NCI-H1694 (cell line): ENCODE measurements at places on chromosomes 16 and 17.

GRCh38 chr16:2471653-2472487 is 773 bp downstream of the NTN3 start:
- DNase-seq, result no peak

GRCh38 chr17:78596871-78597764 is 19.9 kb upstream of the DNAH17 start:
- DNase-seq, result no peak

DNA sequence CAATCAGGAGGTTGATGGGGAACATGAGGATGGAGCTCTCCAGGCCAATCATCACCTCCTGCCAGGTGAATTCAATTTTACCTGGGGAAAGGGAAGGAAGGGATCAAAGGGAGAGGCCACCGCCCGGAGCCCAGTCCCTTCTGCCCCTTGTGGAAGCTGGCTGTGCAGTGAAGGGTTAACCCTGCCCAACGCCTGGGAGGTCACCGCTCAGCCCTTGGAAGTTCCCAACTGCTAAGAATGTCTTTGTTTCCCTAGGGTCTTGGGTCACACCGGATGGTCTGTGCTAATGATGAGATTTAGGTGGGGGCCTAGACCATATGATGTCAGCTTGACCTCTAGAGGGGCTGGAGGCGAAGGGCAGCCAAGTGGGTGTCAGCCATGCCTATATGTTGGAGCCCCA is 52.1 kb upstream of the GCSH start:
- no peak for DNase-seq

GRCh38 chr16:82700541-82701235 is 73.9 kb downstream of the CDH13 start:
- DNase-seq, result no peak

GRCh38 chr16:20910781-20911321 is 10.3 kb downstream of the LYRM1 start:
- DNase-seq, result no peak

DNA sequence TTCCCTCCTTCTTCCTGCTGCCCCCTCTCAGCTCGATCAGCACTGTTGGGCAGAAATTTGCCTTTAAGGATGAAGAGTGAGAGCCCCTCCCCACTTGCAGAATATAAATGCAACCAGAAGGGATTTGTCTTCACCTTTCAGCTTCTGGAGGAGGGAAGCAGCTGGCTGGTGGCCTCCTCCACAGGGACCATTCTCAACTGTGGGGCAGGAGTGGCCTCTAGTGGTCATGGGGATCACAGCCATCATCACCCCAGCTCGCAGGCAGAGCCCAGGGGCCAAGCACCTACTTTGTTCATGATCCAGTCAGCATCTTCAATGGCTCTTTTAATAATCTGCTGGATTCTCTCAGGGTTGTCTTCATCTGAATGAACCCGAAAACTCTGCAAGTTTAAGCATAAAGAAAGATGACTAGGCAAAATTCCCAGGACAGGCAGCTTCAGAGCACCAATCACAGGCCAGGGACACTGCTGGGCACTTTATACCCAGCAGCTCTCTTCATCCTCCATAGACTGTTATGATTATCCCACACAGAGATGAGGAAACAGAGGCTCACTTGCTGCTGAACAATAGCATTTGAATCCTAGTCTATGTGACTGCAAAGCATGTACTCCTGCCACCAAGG is 13.1 kb downstream of the LYRM9 start:
- DNase-seq, result peak; percentile 84

DNA sequence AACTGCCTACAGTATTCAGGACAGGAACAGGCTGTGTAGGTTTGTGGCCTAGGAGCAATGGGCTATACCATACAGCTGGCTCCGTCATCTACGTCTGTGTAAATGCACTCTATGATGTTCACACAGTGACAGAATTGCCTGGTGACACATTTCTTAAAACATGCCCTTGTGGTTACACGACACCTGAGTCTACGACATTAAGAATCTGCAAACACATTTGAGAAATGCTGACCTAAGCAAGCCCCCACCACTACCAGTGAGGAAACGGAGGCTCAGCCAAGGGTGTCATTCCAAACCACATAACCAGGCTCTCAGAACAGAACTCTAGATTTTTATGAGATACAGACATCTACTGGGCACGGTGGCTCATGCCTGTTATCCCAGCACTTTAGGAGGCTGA is 23.5 kb downstream of the USP36 start:
- no peak for DNase-seq

DNA sequence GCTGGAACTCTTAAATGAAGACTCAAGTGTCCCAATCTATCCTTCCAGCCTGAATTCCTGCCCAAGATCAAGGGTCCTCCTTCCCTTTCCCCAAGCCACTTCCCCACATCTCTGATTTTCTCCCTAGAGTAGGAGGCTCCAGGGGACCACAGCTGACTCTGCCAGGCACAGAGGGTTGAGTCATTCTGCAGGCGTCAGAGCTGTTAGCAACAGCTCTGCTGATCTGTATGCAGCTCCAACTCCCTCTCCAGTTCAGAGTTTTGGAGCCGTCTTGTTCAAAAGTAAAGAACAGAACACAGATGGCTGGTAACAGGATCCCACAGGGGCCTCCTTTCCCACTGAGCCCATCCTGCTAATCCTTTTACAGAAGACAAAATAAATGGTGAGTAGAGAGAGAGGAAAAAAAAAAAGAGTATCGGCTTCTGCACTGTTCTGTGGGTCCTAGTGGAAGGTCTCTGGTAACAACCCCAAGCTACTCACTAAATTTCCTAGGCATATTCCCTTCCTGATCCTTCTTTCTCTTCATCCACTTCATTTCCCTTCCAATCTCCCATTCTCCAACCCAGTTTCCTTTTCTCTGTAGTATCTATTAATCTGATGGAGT is 13.4 kb upstream of the TAOK1 start:
- peak; percentile 42 for DNase-seq

DNA sequence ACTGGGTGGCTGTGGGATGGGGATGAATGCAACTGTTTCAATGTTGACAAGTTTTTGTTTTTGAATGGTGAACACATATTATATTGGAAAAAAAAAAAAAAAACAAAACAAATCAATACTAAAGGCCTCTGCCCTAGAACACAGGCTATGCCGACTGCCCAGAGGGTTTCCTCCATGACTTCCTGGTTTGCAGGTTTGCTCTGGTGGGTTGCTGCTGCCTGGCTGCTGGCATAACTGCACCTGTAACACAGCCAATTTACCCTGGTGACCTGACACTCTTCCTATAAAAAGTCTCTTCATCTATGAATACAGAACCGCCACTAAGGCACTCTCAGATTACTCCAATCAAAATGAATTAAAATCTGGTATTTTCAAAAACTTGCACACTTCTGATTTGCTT is 10.4 kb downstream of the GLYR1 start:
- no peak for DNase-seq

GRCh38 chr16:6749698-6750097 is 582.9 kb upstream of the RBFOX1 start:
- DNase-seq, result no peak

DNA sequence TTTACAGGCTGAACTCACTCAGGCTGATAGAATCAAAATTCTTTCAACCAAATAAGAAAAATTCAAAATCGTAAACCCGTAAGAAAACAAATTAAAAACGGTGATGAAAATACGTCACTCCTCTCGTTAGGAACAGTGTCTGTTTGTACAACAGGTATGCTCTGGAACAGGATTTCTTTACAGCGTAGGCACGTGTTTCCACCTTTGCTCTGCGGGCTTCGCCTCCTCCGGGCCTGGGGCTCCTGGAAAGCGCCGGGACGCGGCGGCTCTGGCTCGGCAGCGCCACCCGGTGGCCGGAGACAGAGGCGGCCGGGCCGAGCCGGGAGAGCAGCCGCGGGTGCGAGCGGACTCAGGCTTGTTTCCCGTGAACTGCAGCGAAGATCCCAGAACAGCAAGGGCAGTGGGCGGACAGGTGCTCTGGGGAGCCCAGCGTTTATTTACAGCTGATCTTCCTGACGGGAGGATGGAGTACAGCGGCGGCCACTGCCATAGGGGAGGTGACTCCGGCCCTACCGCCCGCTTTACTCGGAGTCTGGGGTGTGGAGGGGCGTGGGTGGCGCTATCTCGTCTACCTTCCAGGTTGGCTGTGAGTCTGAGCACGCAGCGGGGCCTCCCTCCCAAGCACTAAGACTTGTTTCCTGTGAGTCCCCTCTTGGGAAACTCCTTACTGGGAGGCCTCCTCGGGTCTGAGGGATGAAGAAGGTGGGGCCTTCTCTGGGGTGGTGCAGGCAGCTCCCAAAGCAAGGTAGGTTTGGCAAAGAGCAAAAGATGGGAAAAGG is 40.5 kb upstream of the ATP2A3 start:
- peak; percentile 7 for DNase-seq

DNA sequence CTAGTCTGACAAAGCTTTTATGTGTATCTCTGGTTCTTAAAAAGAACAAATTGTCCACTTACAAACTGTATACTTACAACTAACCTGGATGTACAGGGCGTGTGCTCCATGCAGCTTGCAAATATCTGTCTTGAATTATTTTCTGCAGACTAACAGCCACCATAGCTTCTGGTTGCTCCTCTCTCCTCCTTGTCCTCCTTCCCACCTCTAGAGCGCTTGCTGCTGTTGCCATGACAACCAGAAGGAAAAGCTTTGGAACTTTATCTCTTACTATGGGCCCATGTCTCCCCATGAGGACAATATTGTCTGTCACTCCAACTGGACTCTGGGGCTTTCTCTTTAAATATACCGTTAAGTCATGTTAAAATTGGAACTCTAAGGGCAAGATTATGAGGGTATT is 71.5 kb upstream of the DHX40 start:
- no peak for DNase-seq

GRCh38 chr17:81575836-81576235 is 23.7 kb upstream of the FAAP100 start:
- DNase-seq, result no peak

DNA sequence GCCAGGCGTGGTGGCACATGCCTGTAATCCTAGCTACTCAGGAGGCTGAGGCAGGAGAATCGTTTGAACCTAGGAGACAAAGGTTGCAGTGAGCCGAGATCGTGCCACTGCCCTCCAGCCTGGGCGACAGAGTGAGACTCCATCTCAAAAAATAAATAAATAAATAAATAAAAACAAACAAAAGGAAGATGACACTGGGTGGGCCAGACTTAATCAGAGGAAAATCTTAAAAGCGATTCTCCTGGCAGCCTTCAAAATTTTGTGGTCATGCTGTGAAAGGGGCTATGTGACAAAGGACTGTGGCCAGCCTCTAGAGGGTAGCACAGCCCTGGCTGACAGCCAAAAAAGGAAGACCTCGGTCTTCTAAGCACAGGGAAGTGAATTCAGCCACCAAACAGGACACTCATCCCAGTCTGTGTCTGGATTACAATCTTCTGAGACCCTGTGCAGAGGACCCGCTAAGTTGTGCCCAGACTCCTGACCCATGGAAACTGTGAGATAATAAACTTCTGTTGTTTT is 391.1 kb downstream of the CNTNAP4 start:
- DNase-seq, result no peak

- DNase-seq, result no peak
These were observed 82.9 kb upstream of the RCVRN start for GRCh38 chr17:9987779-9988585.

DNA sequence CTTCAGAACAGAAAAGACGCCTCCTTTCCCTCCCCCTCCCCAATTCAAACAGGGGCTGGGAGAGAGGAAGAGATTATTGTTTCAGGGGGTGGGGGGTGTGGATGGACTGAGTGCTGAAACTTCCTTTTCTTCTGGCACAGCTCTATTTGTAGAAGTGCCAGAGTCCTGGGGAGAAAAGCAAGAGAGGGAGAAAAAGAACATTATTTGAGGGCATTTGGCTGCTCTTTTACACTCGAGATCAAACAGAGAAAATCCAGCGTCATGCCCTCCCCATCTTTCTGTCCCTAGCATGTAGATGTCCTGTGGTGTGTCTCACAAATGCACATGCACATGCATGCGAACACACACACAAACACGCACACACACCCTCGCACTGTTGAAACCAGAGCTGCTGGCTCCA is 13.0 kb downstream of the ARL4D start:
- no peak for DNase-seq

DNA sequence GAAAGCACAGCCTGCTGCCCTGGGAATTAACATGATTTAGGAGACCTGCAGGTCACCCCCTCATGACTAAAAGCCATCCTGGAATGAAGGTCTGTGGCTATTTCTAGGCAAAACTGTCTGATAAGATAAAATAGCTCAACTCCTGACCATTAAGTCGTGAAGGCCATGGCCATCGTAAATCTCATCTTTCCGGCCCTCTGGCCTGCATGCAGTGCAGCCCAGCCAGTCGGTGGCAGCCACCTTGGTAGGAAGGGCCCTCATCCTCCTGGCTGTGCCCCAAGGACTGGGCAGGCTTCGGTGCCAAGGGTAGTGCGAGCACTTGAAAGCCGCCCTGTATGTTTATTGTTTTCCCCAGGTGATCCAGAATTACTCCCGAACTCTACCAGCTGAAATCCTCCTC is 18.2 kb upstream of the MEOX1 start:
- DNase-seq, result no peak

DNA sequence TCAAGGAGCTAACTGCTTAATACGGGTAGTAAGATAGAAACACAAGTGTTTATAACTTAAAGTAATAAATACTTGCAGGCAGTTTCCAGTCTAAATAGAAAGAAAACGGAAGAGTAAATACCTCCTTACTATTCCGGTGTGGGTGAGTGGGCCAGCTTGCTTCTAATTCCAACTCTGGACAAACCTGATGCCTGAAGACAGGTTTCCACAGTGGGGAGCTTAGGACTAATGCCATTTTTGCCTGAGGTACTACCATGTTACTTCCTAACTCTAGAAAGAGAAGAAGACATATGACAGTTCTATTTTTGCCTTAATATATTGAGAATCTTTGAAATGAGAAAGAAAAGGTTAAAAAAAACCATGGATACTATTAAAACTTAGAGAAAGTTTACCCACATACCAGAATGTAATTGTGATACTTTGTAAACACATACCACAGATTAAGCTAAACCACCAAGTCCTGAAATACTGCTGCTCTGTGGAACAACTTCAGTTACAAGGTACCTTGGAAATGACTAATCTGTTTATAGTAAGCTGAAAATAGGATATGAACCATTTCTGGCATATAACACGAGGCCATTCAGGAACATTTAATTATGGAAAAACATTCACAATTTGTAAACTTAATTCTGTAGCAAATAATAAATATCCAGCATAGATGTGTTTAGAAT is 70.2 kb downstream of the ZZEF1 start:
- DNase-seq, result no peak

- no peak for DNase-seq
These were observed 141.8 kb downstream of the PITPNC1 start for GRCh38 chr17:67518876-67519275.

GRCh38 chr17:75501378-75502071 is 13.8 kb downstream of the CASKIN2 start:
- no peak for DNase-seq

- no peak for DNase-seq
These were observed 188.0 kb upstream of the FOXF1 start for GRCh38 chr16:86322283-86322682.
